HFFc6 (cell line): ENCODE measurements at places on chromosomes 7 and 10. TPM values are rescaled to one million over a fixed set of nuclear protein-coding genes. Genes with fewer than 3 reads are reported as not detected.
A peak's percentile ranks its signal among the peaks of the same experiment; 100 is the strongest.

DNA sequence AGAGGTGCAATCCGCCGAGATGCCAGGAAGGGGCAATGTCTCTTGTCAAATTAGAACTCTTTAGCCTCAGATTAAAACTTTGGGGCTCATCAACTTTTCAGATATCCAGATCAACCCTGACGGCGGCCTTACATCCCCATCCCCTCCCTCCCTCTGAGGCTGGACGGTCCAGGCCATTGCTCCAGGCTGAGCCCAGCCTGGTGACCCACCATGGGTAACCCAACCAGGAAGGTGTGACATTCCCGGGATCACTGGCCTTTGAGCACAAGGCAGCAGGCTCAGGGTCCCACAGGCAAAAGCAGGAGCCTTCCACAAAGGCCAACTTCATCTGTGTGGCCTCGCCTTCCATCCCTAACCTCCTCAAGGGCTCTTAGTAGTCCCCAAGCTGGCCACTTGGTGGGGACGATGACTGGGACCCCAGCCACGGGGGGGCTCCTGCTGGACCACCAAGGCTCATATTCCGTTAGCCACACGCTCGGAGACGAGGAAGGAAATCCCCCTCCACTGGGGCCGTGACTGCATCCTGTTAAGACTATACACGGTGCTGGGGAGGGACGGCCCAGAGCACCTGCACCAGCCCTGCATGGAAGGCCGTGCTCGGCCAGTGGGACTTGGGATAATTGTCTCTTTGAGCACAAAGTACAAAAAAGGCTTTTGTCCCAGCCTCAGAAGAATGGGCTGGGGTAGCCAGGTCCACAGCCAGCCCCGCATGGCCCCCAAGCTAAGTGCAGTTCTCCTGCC is 62.8 kb downstream of the ZRANB1 start:
- no peak for DNase-seq

DNA sequence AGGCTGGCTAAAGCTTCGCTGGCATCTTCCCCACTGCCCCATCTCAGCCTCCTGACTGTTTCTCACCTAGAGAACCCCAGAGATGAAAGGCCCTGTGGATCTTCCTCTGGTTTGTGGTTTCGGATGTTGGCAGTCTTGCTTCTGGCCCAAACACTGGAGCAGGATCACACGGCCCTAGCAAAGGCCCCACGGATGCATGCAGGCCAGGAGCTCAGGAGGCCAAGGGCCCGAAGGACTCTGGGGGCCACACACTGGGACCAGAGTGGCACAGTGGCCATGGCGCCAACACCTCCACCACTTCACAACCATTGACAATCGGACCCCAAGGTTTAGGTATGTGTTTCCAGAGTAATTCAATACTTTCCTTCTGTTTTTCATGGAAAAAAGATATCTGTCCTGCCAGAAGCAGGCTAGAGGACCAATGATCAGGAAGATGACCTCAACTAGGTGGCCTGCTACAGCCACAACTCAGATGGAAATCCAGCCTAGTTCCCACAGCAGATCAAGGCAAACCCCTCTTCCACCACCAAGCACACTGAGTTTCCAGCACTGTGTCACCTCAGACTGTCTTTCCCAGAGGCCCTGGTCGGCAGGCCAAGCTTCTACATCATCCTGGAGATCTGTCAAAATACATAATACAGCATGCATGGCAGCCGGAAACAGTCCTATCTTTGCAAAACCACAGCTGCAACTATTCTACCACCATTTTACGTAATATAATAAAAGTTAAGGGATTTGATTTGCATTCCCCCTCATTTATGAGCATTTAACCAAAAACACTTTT is 53.0 kb downstream of the CTBP2 start:
- no peak for DNase-seq

GRCh38 chr10:72162978-72163377 is 52.8 kb upstream of the ANAPC16 start:
- DNase-seq = peak; percentile 87

DNA sequence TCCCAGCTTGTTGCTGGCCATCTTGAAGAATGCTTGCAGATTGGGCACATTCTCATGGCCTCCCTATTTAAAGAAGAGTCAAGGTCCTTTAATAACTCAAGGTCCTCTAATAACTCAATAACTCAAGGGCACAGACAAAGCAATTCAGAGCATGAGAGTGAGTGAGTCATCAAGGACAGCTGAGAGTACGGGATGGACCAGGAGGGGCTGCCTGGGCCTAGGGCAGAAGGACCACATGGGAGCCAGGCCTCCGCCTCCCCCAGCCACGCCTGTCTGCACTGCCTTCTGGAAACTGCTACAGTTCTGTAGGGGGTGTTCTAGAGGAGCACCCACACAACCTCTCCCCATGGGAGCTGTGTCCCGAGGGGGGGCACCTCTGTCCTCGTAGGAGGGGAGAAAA is 48.9 kb downstream of the ZNF503 start:
- DNase-seq = no peak

GRCh38 chr7:43637114-43637806 is 54.4 kb downstream of the STK17A start:
- DNase-seq = peak; percentile 48

Gene DENND2A
- total RNA-seq = 0.48 to 0.79 TPM (median 0.51 TPM) in 3 replicates
